ENCODE measurements at places on chromosomes 6 and 20.

GRCh38 chr6:165274611-165275010 is 34.8 kb downstream of the C6orf118 start:
- DNase-seq, result no peak

DNA sequence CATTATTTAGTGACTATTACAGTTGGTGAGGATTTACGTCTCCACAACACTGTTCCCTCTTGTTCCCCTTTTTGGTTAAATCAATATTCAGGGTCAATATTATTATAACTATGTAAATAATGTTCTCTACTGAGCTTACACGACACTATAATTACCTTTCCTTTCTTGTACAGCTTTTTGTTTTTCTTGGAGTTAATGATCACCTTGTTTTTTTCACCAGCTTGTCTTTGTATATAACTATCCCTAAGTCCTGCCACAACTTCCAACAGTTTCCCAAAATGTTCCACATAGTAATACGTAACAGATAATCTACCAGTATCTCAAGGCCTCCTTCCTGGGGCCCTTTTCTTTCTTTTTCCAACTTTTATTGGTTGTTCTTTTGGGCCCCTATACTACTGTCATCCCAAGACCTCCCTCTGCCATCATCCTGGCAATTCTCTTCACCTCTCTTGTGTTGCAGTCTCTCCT is 142.0 kb upstream of the SOX4 start:
- DNase-seq, result no peak

DNA sequence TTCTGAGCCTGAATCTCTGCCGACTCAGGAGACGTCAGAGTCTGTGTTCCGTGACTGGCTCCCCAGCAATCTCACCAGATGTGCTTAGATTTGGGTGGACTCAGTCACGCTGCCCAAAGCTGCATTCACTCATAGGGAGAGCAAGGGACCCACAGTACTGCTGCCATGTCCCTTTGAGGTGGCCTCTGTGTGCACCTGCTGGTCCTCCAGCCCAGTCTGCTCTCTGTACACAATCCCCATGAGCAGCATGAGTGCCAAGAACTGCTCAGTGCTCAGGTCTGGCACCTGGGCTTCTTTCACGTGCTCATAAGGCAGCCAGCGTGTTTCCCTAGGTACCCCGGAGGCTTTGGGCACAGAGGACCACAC is 44.2 kb upstream of the TIAM2 start:
- DNase-seq, result no peak

DNA sequence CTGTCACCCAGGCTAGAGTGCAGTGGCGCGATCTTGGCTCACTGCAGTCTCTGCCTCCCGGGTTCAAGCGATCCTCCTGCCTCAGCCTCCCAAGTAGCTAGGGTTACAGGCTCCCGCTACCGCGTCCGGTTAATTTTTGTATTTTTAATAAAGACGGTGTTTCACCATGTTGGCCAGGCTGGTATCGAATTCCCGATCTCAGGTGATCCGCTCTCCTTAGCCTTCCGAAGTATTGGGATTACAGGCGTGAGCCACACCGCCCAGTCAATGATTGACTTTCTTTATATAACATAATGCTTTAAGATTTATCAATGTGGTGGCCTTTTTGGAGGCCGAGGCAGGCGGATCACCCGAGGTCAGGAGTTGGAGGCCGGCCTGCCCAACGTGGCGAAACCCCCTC is 7.8 kb upstream of the ABT1 start:
- DNase-seq, result no peak

DNA sequence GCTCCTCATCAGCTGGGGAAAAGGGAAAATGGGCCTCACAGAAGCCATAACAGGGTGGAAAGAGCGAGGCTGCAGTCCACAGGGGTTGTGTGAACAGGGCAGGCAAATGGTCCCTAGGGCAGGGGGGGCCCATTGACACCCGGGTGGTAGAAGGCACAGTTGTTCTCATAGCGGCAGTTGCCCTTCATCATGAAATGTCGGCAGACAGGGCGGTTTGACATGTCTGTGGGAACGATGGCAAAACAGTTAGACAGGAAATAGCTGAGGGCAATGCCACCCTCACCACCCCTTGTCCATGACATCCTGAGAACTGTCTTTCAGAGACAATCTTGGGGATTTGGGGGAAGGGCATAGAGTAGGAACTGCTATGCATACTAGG is 15.6 kb downstream of the PPP1R10 start:
- no peak for DNase-seq

GRCh38 chr6:3869284-3869631 is 20.1 kb downstream of the FAM50B start:
- DNase-seq, result no peak

GRCh38 chr6:121333196-121333595 is 1.1 kb downstream of the TBC1D32 start:
- no peak for DNase-seq

- no peak for DNase-seq
Observed at GRCh38 chr6:134080171-134080795, 27.9 kb upstream of the SLC2A12 start.

DNA sequence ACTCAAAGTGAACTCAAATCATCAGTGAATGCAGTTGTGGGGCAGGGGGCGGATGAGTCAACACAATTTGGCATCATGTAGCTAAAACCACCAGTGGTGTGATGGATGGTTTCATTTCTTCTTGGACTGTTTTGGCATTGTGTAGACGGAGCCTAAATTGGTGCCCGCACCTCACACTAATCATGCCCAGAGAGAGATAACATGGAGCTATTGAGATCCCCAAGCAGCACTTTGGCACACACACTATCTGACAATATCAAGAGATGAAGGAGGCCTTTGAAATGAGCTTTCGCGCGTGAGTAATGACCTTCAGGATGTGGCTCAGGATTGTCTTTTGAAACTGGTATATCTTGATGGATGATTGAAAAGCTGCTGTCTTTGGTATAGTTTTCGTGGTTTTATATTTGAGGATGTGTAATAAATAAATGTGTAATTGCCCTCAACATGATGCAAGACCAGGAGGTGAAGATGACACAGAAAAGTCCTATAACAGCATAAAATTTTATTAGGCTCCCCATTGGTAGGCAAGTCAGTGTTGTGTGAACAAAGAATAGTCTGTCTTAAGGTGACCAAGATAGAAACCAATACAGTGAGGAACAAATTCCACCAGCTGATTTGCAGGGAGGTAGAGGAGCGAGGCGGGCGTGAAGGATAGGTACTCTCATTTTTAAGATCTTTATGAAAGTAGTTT is 174.2 kb downstream of the TSHZ2 start:
- no peak for DNase-seq

DNA sequence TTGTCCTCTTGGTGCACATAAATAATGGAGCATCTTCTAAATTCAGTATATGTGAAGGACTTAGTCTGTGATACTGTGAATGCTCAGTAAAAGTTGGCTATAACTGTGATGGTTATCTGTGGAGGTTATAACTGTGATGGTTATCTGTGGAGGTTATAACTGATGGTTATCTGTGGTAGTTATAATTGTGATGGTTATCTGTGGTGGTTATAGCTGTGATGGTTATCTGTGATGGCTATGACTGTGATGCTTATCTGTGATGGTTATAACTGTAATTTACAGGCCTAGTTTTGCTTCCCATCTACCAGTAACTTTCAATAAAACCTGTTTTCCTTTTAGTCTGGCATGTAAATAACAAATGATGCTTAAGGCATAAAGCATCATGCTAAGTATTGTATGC is 16.5 kb downstream of the PTK7 start:
- DNase-seq, result no peak

- no peak for DNase-seq
Observed at GRCh38 chr20:61630391-61630650, 378.3 kb downstream of the CDH4 start.

- no peak for DNase-seq
Observed at GRCh38 chr20:59912609-59913008, 20.8 kb downstream of the SYCP2 start.

DNA sequence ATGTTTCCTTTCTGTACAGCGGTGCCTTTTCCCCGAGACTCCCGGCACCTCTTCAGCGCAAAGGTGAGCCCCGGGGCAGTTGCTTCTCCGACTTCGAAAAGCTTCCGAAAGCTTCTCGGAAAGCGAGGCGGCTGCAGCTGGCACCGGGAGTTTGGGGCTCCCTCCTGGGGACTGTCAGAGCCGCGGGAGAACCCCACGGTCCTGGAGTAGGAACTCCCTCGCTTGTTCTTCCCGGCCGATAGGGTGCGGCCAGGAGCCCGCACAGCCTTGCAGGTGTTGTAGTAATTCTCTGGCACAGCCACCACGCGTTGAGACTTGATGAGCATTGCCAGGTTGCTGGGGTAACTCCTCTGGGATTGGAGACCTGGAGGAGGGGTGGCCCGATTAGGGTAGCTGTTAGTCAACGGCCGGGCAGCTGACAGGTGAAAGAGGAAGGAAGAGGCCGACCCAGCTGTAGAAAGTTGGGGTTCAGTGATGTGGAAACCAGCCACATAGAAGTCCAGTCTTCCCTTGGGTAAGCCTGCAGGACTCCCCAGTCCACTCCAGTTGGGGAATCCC is 721 bp downstream of the KDM1B start:
- DNase-seq, result no peak

DNA sequence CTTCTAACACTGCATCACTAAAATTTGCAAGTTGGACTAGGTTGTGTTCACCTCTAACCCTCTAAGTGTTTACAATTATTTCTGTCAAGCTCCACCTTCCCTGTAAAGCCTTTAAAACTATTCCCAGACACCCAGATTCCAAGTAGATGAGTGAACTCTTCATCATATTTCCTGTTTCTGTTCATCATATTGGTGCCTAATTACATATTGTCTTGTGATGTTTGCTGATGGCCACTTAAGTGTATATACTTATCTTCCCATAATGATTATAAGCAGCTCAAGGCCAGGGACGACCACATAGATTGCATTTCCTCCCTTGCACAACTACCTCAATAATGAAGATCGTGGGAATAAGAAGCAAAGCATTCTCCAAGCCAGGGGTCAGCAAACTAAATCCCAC is 16.8 kb downstream of the TNFRSF21 start:
- no peak for DNase-seq

DNA sequence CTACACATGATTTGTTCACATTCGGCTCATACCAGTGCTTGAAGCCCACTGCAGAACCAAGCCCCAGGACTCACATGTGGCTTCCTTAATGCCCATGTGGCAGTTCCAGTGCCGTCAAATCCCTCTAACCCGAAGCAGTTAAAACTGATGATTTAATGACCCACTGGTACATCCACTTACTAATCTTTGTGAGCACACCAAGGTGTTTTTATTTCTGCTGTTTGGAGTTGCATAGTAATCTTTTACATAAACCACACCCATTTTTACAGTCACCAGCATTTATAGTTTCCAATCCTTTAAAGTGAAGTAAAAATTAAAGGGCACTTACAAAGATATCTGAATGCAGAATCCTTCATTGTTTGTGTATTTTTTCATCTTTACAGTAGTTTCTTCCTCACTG is 232.0 kb downstream of the ANKRD60 start:
- no peak for DNase-seq

- no peak for DNase-seq
Observed at GRCh38 chr6:52328303-52328662, 33.7 kb upstream of the PAQR8 start.

- DNase-seq, result no peak
Observed at GRCh38 chr6:69265706-69266105, 531.1 kb downstream of the LMBRD1 start.

GRCh38 chr20:4607287-4607713 is 114.4 kb upstream of the PRND start:
- DNase-seq, result peak; percentile 61

DNA sequence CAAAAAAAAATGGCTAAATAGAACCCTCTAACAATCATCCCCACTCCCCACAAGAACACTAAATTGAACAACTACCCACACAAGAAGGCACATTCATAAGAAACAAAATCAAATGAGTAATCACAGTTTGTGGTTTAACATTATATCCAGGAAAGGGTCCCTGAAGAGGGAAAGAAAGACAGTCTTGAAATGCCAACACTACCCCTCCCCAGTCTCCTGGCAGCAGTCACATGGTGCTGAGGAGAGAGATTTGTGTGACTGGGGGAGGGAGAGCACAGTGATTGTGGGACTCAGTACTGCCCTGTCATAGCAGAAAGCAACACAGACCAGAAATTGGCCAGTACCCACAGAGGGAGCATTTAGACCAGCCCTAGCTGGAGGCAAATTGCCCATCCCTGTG is 443.7 kb upstream of the BTBD3 start:
- no peak for DNase-seq

DNA sequence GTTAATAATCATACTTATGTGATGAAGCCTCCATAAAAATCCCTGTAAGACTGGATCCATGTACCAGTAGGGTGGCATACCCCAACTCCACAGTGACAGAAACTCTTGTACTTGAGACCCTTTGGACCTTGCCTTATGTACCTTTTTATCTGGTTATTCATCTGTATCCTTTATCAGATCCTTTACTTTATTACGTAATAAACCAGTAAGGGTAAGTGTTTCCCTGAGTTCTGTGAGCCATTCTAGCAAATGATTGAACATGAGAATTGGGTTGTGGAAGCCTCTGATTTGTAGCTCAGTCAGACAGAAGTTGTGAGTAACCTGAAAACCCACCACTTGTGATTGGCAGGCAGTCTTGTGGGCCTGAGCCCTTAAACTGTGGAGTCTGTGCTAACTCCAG is 229.7 kb downstream of the FOXA2 start:
- no peak for DNase-seq

- no peak for DNase-seq
Observed at GRCh38 chr6:21588481-21589351, 4.8 kb upstream of the SOX4 start.

DNA sequence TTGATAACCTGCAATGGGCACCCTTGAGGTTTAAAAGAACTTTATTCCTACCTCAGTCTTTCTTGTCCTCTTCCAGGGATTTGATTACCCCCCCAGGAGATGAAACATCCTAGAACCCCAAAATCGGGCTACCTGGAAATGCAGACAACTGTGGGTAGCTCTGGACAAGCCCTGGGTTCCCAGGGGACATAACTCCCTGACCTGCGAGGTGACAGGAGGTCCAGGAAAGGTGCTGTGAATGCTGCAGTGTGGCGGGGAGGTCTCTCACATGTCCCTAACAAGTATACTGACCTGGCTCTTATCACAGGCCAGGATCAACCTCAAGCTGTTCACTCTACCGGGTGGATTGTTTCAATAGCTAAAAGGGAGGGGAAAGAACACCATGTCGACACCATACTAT is 11.6 kb downstream of the JAG1 start:
- DNase-seq, result no peak

- DNase-seq, result no peak
Observed at GRCh38 chr6:7532232-7532631, 9.2 kb upstream of the DSP start.

GRCh38 chr6:53284901-53285300 is 63.8 kb downstream of the ELOVL5 start:
- no peak for DNase-seq

DNA sequence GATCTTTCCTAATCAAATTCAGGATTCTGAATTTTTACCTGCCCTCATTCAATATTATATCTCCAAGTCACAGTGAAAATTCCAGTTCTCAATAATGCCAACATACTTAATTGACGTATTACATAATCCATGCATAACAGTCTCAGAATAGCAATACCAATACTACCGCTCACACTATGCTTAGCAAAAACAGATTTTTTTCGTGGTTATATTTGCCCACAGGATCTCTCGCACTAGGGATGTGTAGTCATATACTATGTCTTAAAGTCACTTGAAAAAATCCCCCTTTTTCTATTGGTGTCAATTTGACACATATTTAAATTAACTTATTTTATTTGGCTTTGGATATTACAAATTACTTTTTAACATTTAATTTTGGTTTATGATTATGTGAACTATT is 323.1 kb upstream of the SLC35B3 start:
- DNase-seq, result no peak
